ENCODE measurements at places on chromosomes 3 and 15. TPM values are rescaled to one million over a fixed set of nuclear protein-coding genes. Genes with fewer than 3 reads are reported as not detected.

PPP1R14D gene
- total RNA-seq, result not detected

NMNAT3 gene
- total RNA-seq, result 2.1 TPM

PDZRN3 gene
- not detected for total RNA-seq

TIMP4 gene
- total RNA-seq, result 10.8 TPM

ARNT2 gene
- 13.2 TPM for total RNA-seq

GOLGA6A gene
- total RNA-seq, result not detected
